ENCODE measurements at places on chromosomes 4 and X.
A peak's percentile ranks its signal among the peaks of the same experiment; 100 is the strongest.

GRCh38 chr4:186846426-186846825 lies 122.8 kb upstream of the FAT1 start:
- no peak for DNase-seq

GRCh38 chr4:6582889-6583490 lies 8.0 kb downstream of the MAN2B2 start:
- DNase-seq, result peak; percentile 41

GRCh38 chrX:45352611-45353010 lies 151.9 kb upstream of the DIPK2B start:
- DNase-seq, result no peak

- peak; percentile 33 for DNase-seq
Observed at GRCh38 chr4:128123036-128123435, 61.9 kb downstream of the LARP1B start.

DNA sequence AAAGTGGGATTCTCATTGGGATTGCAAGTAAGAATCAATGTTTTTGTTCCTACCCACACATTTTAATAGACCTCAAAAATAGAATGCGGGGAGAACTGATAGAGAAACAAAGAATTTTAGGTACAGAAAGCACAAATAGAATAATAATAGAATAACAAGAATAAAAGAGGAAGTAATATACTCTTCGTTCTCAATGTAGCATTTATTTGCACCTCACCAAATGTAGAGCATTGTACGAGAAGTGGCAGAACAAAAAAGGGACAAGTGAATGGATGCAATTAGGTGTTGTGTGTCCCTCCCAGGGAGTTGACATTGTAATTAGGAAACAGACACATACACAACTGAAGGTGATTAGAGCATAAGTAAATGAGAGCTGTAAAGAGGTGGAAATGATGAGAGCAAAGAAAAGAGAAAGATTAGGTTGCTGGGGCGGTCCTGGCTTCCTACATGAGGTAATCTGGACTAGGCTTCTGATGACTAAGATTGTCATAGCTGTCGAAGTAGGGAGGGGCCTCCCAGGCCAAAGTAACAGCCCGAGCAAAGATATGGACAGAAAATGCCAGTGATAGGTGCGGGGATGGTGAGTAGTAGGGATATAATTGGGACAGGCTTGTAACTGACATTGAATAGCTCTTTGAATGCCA lies 10.4 kb downstream of the RAB9A start:
- DNase-seq, result no peak

GRCh38 chrX:150012647-150013381 lies 74.5 kb upstream of the EOLA2 start:
- DNase-seq, result no peak

DNA sequence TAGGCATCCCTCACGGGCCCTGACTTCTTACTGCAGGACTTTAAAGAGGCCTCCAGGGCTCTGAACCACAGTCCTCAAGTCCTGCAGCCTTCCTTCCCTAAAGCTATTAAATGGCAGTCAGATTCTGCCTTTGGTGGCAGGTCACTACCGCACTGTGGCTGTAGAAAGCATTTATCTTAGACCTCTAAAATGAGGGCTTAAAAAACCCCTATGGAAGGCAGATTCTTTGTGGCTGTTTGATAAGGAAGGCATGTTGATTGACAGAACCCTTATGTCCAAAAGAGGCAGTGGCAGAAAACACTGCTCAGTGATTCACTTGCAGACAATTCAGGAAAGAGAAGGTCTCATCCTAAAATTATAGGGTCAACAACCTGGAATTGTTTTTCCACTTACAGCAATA lies 79.2 kb downstream of the FBXL5 start:
- DNase-seq, result no peak

- DNase-seq, result peak; percentile 10
Observed at GRCh38 chr4:140662082-140662869, 93.5 kb upstream of the UCP1 start.

DNA sequence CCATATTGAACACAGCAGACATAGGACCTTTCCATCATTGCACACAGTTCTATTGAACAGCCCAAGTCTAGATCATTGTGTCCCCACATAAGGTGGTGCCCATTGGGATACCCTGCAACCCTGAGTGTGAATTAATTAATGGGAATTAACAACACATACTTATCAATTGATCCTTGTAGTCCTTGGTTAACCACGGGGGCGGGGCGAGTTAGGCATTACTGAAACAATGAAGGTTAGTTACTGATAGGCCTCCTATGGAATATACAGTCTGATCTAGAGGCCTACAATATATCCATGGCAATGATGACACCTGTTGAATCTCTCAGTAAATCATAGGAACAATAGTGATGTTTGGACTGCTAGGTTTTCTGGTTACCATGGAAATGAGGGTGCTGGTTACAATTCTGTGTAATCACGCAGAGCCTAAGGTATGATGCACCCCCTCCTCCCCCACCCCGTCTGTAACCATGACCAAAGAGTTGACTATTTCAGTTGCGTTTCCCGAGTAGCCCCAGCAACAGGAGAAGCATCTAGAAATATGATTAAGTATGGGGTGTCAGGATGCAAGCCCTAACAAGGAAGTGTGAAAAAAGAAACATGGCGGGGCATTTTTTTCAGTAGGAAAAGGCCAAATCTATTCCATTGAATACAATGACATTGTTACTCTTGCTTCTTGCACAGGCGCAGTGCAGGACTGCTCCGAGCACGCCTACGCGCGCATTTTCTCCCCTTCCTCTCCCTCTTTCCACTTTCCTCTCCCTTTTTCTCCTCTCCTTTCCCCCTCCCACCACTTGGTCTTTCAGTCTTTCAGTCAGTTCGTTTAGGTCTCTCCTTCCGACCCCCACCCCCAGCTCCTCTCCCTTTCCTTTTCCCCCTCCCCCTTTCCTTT lies 677 bp upstream of the NONO start:
- DNase-seq, result peak; percentile 87

DNA sequence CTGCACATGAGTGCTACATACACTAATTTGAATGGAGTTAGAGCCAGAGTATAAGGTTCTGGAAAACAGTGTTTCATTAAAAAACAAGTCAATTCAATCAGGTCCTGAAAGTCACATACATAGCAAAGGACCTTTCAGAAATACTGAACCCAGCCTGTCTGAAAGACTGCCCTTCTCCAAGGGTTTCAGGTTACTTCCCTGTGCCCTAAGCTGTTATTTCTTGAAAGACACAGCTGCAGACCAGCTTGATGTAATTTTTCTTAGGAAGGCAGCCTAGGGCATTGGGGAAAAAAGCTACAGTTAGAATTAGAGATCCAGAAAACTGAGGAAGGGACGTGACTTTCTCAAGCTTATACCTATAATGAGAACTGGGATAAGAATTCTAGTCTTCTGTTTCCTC lies 155.9 kb upstream of the MAOA start:
- no peak for DNase-seq

- peak; percentile 85 for DNase-seq
Observed at GRCh38 chr4:110484767-110485166, 8.8 kb downstream of the ENPEP start.

DNA sequence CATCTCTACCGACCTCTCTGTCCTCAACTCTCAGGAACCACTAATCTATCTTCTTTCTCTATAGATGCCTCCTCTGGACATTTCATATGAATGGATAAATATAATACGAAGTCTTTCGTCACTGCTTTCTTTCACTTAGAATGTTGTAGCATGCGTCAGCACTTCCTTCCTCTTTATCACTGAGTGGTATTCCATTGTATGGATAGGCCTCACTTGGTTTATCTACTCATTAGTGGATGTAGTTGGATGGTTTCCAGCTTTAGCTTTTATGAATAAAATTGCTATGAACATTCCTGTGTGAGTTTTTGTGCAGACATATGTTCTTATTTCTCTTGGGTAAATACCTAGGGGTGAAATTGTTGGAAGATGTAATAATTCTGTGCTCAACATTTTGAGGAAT lies 528.2 kb upstream of the FAT1 start:
- no peak for DNase-seq

DNA sequence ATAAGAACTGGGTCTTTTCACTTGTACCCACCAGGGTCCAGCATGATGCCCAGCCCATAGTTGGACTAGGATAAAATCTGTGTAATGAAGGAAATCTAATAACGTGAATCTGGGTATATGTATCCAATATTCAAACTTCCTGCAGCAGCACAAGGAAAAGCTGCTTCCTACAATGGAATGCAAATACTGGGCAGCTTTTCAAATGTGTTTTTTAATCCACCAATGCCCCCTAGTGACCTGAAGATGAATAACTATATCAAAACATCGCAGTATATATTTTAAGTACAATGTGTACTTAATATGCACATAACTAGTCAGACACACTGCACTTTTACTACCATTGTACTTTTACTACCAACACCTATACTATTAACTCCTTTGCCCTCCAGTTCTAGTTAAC lies 5.3 kb downstream of the APOO start:
- DNase-seq, result peak; percentile 61

GRCh38 chr4:100493756-100494155 lies 24.1 kb downstream of the EMCN start:
- peak; percentile 8 for DNase-seq

- DNase-seq, result no peak
Observed at GRCh38 chrX:153984351-153985178, 12.0 kb downstream of the TMEM187 start.

GRCh38 chr4:63841266-63841665 lies 568.0 kb downstream of the TECRL start:
- no peak for DNase-seq

GRCh38 chr4:26905172-26905571 lies 44.5 kb downstream of the STIM2 start:
- DNase-seq, result no peak

GRCh38 chr4:14893713-14894112 lies 108.6 kb upstream of the CPEB2 start:
- no peak for DNase-seq

DNA sequence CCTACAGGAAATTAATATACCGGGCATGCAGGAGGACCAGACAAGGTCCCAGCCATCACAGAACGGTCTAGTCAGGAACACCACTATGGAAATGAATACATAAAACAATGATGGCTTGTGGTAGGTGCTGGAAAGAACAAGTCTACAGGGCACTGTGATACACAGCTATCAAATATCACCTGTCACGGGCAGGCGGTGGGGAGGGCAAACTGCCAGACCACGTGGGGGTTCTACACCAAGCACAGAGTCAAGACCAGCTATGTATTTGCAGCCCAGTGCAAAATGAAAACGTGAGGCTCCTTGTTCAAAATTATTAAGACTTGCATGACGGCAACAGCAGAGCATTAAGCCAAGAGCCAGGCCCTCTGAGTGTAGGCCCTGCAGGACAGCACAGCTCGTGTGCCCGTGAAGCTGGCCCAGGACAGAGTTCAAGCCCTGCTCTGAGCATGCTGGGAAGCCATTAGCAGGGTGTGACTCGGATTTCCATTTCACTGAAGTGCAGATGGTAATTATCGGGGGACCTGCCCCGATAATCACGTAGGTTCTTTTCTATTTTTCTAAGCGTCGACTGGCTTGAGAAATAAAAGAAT lies 83.6 kb downstream of the JAKMIP1 start:
- DNase-seq, result no peak

GRCh38 chrX:15744181-15744867 lies 6.3 kb downstream of the CA5B start:
- DNase-seq, result no peak

DNA sequence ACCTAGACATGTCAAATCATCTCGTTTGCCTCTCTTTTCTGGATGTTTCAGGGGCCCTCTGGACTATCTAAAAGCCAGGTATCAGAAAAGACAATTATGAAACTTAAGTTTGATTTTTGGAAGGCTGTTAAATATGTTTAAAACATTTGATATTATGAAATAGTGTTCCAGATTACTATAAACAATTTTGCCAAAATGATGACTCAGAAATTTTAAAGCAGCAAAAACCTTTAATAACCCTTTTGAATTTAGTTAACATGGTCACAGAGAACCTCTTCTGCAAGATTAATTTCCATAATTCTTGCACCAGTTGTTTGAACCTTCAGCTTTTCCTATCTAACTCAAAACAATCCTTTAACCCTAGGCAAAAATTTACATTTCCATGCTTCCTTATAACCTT lies 18.8 kb upstream of the FAM47E start:
- no peak for DNase-seq

GRCh38 chr4:1842993-1843448 lies 12.9 kb downstream of the LETM1 start:
- peak; percentile 83 for DNase-seq

DNA sequence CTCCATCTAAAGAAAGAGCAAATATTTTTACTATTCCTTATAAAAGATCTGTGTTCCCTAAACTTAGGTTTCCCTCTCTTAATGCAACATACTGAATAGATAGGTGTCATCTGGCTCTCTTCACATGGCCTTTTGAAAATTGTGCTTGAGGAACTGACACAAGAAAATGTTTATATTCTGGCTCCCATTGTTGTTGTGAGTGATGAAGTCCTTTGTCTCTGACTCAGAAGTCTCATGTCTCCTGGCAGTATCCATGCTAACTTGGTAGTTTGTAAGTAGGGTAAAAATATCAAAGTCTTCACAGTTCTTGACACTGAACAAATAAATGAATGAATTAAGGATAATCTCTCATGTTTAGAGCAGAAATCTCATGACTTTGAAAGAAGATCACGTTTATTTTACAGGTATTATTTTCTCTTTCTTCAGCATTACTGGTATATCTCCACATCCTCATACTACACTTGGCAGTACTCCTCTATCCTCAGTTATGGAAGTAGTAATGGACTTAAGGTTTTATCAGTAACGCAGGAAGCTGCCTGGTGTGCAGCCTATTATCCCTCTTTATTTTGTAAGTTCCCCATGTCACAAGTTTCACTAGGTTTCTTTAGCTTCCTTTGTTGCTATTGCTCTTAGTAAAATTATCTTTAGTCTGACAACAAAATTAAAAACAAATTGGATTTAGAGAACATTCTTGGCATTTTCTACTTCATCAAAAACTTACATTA lies 14.2 kb upstream of the PABPC4L start:
- peak; percentile 32 for DNase-seq

- peak; percentile 62 for DNase-seq
Observed at GRCh38 chr4:88283661-88284438, 511 bp downstream of the PPM1K start.

GRCh38 chr4:67700116-67700737 lies 728 bp downstream of the UBA6 start:
- peak; percentile 57 for DNase-seq

- no peak for DNase-seq
Observed at GRCh38 chr4:40246938-40247337, 50.1 kb downstream of the RHOH start.

- no peak for DNase-seq
Observed at GRCh38 chr4:76016393-76016792, 6.9 kb downstream of the CXCL10 start.

GRCh38 chr4:87037671-87038334 lies 103.0 kb downstream of the AFF1 start:
- peak; percentile 41 for DNase-seq

DNA sequence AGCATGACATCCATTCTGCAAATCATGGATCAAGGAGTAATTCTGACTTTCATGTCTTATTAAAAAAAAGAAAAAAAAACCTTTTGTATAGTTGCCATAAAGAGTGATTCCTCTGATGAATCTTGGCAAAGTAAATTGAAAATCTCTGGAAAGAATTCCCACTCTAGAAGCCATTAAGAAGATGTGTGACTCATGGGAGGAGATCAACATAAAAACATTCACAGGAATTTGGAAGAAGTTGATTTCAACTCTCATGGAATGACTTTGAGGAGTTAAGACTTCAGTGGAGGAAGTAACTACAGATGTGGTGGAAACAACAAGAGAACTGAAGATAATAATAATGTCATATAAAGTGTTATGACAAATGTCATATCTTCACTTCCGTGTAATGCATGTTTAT lies 204.2 kb downstream of the PABPC4L start:
- peak; percentile 7 for DNase-seq

- no peak for DNase-seq
Observed at GRCh38 chr4:89140168-89140759, 28.9 kb downstream of the TIGD2 start.

GRCh38 chr4:102584091-102584490 lies 82.9 kb downstream of the NFKB1 start:
- DNase-seq, result no peak

All from M059J (cell line).